D721Med (cell line): ENCODE measurements at places on chromosomes 5 and 9.

- no peak for DNase-seq
Measured at GRCh38 chr9:35741740-35742139, 7.3 kb downstream of the GBA2 start.

- no peak for DNase-seq
Measured at GRCh38 chr9:132725306-132725705, 55.0 kb downstream of the GTF3C4 start.

- no peak for DNase-seq
Measured at GRCh38 chr5:179387151-179388110, 42.2 kb upstream of the ADAMTS2 start.

- no peak for DNase-seq
Measured at GRCh38 chr9:36974731-36975130, 59.3 kb downstream of the PAX5 start.

GRCh38 chr5:139494256-139494655 lies 11.7 kb upstream of the STING1 start:
- no peak for DNase-seq

DNA sequence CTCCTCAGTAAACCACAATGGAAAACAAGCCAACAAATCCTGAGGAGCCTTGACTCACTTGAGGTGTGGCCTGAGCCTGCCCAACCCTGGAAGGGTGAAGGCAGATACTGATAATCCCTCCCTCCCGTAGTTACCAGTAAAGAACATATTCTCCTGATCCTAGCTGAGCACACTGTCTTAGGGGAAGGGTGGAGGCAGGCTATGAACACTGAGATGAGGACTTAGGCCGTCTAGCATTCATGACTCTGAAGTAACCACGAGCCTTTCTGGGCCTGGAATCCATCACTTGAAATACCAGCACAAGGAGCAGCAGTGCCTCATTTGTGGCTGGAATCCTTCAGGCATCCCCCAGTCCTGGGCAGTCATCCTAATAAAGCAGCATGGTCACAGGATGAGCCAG lies 124.5 kb upstream of the PRLR start:
- no peak for DNase-seq

DNA sequence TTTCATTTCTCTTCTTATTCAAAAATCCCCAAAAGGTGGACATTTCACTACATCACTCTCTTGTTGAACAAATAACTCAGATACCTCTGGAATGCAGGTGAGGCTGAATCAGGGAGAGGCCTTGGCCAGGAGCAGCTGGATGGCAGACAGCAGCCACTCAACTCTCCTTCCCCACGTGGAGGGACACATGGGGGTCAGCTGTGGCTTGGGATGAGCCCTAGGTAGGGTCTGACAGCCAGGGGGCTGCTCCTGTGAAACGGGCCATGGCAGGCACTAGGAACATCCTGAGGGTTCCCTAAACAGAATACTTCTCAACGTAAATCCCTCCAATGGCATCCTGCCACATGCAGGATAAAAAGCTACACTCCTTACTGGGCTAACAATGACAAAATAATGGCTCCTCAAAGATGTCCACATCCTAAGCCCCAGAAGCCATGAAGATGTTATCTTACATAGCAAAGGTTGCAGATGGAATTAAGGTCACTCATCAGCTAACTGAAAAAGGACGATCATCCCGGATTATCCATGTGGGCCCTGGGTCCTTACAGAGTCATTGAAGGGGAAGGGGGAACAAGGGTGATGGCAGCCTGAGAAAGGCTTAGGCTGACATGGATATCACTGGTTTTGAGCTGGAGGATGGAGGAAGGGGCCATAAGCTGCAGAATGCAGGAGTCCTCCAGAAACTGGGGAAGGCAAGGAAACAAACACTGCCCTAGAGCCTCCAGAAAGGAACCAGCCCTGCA lies 31.4 kb upstream of the S1PR3 start:
- no peak for DNase-seq

DNA sequence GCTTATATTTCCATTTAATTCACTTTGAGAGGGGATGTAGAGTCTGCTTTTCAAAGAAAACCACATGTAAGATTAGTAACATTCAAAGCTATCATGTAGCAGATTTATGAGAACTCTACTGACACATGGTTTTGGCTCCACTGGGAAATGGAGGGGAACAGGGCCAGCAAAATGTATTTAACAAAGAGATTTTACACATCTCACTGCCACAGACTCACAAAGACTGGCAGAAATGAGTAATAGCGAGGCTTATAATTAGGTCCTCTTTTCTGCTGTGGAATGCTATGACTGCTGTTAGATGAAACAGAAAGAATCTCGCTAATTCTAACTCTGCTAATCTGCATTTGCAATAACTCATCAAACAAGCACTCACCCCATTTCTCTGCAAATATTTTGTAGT lies 4.5 kb downstream of the DAP start:
- DNase-seq = no peak

DNA sequence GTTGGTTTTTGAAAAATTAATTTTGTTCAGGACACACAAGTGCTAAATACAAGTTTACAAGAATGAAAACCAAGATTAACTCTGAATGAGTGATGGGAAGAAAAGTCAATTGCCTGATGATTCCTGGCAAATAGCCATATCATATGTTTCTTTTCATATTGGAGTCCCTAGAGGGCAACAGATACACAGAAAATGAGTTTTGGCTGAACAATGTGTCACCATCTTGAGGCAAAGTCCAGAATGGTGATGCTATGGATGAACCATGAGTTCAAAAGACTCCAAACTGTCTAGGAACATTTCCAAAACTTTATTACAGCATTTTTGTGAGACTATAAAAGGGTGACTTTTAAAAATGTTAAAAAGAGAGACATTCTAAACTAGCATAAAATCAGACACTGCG lies 382.9 kb downstream of the TMEM161B start:
- no peak for DNase-seq

DNA sequence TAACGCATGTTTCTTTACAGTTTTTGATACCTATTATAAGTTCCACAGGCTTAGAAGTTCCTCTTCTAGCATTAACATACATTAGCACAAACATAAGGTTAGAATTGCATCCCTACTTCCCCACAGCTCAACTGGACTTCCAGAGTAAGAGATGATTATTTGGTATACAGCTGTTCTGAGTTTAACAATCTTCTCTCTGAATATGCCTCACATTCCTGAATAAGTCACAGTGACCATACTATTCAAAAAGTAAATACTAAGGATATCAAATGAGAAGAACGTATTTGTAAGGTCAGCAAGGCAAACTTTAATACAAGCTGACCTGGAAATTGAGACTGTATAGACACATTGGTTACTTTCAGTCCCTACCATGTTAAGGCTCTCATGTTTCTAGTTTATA lies 21.3 kb downstream of the NR6A1 start:
- no peak for DNase-seq

- DNase-seq = no peak
Measured at GRCh38 chr5:32734827-32735378, 23.8 kb downstream of the NPR3 start.

GRCh38 chr5:8749556-8749955 lies 796.3 kb downstream of the SEMA5A start:
- no peak for DNase-seq

DNA sequence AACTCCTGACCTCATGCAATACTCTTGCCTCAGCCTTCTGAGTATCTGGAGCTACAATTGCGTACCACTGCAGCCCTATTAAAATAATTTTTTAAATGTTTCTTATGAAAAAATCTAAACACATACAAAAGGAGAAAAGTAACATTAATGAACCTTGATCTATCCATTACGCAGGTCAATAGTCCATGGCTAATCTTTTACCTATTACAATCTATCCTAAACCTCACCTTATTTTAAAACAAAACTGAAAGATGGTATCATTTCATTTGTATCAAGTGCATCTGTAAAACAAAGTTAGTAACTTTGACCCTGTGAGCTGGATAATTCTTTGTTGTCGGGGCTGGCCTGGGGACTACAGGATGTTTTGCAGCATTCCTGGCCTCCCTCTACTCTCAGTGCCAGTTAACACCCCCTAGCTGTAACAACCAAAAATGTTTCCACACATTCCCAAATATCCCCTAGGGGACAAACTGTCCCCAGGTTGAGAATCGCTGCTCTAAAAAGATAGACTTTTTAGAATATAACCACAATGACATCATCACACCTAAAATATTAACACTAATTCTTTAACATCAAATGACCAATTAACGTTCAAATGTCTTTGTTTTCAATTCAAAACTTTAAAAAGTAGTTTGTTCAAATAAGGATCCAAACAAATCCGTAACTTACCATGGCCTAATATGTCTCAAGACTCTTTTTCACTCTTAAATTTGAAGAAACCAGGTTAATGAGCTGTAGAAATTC lies 54.8 kb downstream of the RNF38 start:
- no peak for DNase-seq

DNA sequence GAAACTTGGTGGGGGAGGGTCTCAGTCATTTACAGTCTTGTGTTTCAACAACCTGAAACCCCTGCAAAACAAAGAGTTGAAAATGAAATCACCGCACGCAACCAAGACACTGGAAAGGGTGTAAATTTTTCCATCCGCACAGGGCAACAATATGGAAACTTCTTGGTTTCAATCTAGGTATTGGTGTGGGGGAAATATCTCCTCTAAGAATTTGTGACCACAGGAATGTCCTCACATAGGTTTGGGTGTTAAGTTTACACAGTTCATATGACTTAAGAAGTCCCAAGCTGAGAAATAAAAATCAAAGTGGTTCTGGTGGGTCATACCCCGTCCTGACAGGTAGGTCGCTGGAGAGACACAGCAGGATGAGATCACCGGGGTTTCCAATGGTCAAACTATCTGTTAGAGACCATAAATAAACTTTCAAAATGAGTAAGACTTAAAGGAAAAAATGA lies 51.9 kb upstream of the PIP5K1B start:
- no peak for DNase-seq

- DNase-seq = no peak
Measured at GRCh38 chr5:170450061-170450669, 53.7 kb upstream of the KCNIP1 start.

DNA sequence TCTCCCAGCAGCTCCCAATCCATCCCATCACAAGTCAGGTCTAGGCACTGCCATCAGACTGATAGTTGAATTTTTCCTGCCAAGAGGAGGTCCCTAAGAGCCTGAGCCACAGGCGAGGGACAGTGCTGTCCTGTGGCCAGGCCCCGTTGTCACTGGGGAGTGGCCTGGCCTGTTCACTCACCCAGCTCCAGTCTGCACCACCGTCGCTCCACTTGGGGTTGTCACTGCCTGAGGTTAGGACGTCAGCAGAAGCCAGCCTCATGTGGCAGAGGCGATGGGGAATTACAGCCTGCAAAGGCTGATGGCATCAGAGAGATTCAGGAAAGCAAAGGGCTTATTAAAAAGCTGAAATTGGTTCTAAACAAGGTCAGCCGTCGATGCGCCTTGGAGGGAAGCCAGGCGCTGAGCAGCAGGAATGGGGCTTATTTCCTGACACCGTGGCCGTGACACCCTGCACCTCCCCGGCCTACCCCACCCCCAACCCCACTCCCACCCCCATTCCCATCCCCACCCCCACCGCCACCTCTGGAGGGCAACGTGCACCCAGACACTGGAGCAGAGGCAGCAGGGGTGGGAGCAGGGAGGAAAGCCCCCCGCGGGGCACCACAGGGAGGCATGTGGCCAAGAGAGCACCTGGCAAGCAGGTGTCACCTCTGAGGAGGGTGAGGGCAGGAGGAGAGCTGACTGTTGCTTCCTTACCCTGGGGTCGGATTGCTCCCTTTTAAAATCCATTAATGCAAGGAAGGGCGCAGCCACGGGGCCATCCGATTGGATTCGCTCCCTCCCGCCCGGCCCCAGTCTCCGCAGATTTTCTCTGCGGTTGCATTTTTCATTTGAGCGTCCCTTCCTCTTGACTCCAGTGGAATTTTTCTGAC lies 3.1 kb upstream of the DBH start:
- DNase-seq = no peak

DNA sequence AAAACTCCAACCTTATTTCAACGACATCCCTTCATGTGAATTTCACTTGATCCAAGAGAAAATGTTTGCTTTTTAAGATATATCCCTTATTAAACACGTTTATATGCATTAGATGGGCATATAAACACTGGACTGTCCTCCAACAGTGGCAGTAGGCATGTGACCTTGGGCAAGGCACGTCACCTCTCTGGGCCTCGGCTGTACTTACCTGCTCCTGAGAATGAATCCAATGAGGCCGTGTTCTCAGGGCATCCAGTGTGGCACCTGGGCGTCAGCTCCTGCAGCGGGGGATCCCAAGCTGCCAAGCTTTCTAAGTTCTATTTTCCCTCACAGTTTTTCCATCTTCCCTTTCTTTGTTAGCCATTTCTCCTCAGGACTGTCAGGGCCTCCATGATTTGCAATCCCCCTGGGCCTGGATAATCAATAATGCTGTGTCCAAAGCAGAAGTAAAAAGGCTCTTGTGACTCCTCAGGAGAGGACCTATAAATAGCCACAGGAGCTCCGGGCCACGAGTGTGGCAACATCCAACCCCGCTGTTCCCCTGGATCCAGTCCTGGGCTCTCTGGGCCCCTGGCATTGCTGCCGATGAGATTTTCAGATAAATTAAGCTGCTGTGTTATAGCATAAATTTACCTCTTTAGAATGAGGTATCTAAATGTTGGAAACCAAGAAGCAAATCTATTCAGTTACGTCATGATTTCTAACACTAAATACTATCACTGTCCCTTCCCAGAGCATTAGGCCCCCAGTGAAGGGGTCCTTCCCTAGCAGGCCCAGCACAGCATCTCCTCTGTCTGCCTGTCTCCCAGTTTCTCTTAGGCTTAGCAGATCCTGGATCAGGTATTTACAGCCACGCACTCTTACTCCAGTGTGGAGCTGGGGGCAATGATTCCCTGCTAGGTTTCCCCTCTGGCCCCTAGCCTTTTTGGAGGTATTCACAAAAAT lies 76.8 kb downstream of the PTPN3 start:
- no peak for DNase-seq
